ENCODE measurements at places on chromosomes 4 and X.

GRCh38 chrX:104935581-104935980, 284.9 kb downstream of the TEX13A start:
- DNase-seq: no peak
- no peak overlapping the region for H3K27ac ChIP-seq
- no peaks in the 10 kb centered on the region for H3K27me3 ChIP-seq
- H3K36me3 ChIP-seq: no peaks in the 10 kb centered on the region

- DNase-seq: peak; percentile 67
- peaks cover 99% of the 10 kb centered on the region for H3K4me1 ChIP-seq
- 0 out of 2 replicates have a peak, but pooled peaks cover 2% of the 10 kb centered on the region for H3K27me3 ChIP-seq
- H3K4me3 ChIP-seq: no peak overlapping the region
Measured at GRCh38 chr4:48333587-48333986, 7.7 kb upstream of the SLAIN2 start.

DNA sequence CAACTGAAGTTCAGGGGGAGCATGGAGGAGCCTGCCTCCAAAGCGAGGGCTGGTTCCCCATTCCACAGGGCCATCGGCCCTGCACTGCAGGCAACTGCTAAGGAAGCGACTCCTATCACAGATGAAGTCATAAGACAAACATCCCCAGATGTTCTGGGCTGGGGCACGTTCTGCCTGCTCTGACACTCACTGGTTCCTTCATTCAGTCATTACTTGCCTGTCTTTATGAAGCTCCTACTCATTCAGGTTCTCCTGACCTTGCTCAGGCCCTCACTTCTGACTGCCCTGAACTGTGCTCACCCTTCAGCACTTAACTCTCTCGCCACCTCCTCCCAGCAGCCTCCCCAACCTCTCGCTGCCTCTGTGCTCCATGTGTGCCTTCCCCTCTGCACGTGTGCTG, 2.5 kb upstream of the SLC2A9 start:
- H3K4me1 ChIP-seq: peaks cover 23% of the 10 kb centered on the region
- no peaks in the 10 kb centered on the region for H3K36me3 ChIP-seq
- DNase-seq: no peak
- no peak overlapping the region for H3K4me3 ChIP-seq
- peaks cover 17% of the 10 kb centered on the region for H3K27me3 ChIP-seq
- no peak overlapping the region for H3K27ac ChIP-seq

DNA sequence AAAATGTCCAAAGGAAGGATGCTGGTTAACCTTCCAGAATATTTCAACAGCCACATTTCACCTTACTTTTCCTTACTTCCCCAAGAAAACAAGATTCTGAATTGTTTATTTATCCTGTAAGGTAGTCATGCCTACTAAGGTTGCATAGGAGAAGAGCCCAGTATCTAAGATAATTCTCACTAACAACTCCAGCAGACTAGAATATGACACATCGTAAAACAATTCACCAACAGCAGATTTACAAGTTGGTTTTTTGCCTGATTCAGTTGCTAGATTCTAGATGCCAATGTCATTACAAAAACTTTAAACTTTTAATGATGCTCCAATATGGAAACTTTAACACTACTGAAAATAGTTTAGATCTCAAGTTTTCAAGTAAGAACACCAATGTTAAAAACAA, 176.4 kb downstream of the IL13RA2 start:
- no peak overlapping the region for H3K27ac ChIP-seq
- H3K27me3 ChIP-seq: no peaks in the 10 kb centered on the region
- H3K4me1 ChIP-seq: 0 out of 2 replicates have a peak, but pooled peaks cover 5% of the 10 kb centered on the region

DNA sequence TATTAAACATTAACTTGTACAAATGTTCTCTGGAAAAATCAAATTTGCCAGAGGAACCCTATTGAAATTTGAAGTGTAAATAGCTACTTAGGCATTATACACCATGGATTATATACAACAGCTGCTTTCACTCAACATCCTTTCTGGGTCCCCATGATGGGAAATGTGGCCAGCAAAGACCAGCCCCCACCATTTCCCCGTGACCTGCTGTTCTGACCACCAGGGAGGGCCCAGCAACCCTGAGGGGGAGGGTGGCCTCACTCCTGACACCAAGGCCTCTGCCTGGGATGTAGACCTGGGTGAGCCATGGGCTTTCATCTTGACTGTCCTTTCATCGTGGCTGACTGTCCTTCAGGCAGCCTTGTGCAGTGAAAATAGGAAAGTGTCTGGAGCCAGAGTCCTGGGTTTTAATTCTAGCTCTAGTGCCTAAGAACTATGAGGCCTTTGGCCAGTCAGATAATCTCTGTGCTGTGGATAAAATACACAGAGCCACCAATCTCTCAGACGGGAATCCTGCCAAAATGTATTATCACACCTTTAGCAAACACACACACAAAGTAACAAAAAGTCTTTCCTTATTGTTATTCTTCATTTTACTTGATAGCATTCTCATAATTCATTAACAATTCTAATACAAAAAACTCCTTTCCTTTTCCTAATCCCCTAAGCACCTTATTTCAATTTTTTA, 45.1 kb downstream of the NR3C2 start:
- H3K4me3 ChIP-seq: no peak overlapping the region
- no peaks in the 10 kb centered on the region for H3K27me3 ChIP-seq
- no peak overlapping the region for H3K27ac ChIP-seq
- no peak for DNase-seq
- H3K36me3 ChIP-seq: no peaks in the 10 kb centered on the region

GRCh38 chr4:183139058-183139750, 40.1 kb downstream of the WWC2 start:
- no peaks in the 10 kb centered on the region for H3K27me3 ChIP-seq
- H3K4me3 ChIP-seq: no peak overlapping the region
- peaks cover 43% of the 10 kb centered on the region for H3K36me3 ChIP-seq
- DNase-seq: no peak
